ENCODE measurements at places on chromosomes 11 and 22.

DNA sequence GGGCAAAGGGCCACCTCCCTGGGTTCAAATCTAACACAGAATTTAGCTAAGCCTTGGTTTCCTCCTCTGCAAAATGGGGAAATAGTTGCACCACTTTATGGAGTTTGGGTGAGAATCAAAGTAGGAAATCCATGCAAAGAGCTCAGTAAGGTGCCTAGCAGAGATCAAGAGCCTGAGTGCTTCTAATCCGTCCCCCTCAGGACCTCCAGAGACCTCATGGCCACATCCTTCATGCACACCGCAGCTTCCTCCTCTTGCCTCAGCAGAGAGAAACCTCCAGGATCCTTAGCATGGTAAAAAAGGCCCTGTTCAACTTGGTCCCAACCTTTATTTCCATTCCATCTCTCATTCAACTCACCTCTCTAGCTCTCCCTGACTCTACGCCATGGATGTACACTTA lies 37.8 kb upstream of the NAV2 start:
- DNase-seq: no peak

- DNase-seq: no peak
Measured at GRCh38 chr11:4041731-4042391, 52.7 kb upstream of the RRM1 start.

GRCh38 chr11:131884461-131885073 lies 514.2 kb downstream of the NTM start:
- DNase-seq: no peak

- no peak for DNase-seq
Measured at GRCh38 chr11:66008468-66009101, 3.2 kb upstream of the CST6 start.

DNA sequence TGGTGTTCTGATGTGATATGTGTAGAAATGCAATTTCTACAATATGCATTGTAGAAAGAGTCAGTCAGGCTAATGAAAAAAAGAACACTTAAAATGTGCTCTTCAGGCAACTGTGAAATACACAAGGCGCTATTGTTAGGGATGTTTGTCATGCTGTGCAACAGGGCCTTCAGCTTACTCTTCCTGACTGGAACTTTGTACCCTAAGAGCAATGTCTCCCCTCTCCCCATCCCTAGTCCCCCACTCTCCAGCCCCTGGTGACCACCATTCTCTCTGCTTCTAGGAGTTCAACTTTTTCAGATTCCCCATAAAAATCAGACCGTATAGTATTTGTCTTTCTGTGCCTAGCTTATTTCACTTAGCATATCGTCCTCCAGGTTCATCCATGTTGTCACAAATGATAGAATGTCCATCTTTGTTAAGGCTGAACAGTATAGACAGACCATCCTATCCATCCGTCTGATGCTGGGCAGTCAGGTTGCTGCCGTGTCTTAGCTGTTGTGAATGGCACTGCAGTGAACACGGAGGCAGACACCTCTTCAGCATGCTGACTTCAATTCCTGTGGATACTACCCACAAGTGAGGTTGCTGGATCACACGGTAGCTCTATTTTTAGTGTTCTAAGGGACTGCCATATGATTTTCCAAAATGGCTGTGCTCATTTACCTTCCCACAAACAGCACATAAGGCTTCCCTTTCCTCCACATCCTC lies 10.7 kb downstream of the NDUFV1 start:
- no peak for DNase-seq

DNA sequence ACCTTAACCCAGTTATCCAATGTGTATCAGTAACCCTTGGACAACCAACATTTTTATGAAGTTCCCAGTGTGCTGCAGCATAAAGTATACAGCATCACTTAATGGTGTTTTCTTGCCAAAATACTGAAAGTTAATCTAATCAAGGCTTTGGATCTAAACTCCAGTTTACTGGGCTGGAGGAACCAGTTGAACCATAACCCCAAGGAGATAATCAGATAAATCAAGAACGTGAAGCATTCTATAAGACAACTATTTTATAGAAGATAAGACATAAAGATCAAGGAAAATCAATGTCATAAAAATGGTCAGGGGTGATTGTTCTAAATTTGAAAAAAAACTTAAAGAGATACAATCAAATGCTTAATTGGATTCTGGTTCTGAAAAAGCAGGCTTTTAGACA lies 2.3 kb upstream of the OSBP start:
- no peak for DNase-seq

DNA sequence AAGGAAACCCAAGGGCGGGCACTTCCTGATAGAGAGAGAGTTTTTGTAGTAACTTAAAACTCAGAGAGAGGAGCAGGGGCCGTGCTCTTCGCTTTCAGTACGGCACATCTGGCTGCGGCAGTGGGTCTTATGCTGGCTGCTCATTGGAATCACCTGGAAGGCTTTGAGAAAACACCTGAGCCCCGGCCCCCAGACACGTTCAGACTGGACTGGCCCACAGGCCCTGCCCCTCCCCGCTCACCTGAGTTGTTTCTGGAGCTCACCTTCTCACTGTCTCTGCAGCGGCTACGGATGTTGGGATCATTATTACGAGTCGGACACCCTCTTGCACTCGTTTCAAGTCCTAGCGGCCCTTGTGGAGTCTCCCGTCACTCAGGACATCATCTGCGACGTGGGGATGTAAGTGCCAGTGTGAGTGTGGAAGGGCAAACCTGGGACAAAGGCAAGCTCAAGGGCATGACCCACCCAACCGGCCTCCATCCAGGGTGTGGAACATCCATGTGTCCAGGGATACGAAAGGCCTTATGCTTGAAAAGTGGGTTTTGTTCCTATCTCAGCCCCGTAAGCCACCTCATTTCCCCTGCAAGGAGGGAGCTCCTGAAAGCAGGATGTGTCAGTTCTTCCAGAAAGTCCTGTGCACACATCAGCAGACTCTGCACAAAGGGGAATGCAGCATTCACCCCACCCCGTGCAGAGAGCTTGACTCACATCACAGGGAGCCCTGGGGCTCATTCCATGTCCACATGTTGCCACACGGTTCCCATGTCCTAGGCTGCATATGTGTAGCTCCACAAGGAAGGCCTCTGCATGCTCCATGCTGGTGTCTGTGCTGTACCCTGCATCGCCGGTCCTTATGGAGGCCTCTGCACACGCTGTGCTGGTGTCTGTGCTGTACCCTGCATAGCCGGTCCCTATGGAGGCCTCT lies 5.4 kb downstream of the NADSYN1 start:
- no peak for DNase-seq

DNA sequence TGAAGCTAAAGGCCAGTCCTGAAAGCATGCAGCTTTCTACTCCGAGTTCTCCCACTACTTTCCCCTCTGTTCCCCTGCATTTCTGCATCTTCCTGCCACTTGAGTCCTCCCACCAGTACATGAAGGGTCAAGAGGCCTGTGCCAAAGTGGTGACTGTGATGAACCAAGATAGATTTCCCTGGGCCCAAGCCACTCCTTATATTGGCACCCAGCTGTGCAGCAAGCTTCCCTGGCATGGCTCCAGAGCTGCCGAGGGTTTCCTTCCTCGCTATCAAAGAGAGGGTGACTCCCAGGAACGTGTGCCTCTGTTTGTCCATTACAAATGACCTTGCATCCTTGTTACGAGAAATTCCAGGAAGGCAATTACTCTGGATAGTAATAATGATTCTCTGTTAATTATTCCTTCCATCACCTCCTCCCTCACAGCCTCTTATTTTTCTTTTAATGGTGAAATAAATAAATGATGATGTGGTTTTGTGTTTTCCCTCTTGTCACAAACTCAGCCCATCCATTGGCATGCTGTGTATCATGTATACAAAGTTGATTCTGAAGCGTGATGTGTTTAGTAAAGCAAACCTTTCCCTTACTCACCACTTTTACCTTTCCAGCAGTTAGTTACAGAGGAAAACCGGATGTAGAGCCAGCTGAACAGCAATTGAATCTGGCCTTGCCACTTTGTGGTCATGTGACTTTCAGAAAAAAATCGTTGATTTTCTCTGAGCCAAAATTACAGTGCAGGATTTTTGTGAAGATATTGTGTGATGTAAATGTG lies 8.3 kb downstream of the SRSF8 start:
- no peak for DNase-seq
